CD4-positive, alpha-beta T cell treated with Interleukin-6 at 100 ng/mL for 8 hours (primary cell): ENCODE measurements at places on chromosomes 5 and 9.

DNA sequence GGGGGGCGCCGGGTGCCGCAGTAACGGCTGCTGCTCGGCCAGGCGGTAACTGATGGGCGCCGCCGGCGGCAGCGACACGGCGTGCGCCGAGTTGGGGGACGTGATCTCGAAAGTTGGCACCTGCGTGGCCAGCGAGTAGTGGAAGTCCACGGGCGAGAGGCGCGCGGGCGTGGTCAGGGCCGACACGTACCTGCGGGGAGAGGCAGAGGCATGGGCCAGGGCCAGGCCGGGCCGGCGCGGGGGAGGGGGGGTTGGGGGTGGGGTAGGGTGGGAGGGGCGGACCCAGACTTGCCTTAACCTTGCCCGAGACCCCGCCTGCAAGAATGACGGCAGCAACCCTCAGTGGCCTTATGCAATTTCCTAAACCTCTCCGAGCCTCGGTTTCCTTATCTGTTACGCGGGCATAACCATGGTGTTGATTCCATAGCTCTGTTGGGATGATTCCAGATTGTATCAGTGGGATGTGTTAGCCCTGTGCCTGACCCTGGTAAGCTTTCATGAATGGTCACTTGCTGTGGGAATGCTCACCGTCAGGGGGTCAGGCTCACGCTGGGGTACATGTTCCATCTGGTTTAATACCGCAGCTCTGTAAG is 53.0 kb downstream of the PSD2 start:
- peak; percentile 30 for DNase-seq

DNA sequence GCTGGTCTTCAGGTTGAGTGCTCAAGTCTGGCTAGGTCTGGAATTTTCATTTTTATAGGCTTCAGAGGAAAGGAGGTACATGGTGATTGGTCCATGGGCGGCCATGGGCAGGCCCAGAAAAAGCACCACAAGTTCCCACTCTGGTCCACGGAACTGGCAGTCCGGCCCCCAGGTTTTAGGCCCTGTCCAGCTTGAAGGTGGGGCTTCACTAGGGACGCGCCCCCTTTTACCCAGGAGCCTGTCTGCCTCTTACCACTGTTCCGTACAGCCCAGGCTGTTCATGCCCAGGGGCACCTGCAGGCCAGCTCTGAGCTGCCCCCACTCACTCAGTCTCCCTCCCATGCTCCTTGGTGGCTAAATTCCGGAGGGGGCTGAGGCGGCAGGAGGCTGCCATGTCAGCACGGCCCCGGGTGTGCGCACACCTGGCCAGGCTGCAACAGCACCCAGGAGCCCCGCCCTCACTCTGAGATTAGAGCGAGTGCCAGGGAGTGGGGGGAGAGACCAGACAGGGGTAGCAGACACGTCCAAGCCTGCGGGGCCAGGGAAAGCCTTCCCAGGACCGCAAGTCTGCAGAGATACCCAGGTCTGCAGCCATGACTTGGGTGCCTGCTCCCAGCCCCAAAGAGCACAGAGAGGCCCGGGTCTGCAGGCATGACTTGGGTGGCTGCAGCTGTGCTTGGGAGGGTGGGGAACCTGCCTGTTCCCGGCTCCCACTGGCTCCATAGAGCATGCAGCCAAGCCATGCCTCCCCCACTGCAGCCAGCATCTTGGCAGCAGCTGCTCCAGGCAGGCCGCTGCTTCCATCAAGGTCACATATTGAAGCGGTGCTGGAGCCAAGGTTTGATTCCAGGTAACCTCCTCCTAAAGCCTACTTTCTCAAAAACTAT is 390.2 kb upstream of the SGCD start:
- DNase-seq: no peak

GRCh38 chr5:2391566-2391965 is 359.9 kb downstream of the IRX2 start:
- no peak for DNase-seq

DNA sequence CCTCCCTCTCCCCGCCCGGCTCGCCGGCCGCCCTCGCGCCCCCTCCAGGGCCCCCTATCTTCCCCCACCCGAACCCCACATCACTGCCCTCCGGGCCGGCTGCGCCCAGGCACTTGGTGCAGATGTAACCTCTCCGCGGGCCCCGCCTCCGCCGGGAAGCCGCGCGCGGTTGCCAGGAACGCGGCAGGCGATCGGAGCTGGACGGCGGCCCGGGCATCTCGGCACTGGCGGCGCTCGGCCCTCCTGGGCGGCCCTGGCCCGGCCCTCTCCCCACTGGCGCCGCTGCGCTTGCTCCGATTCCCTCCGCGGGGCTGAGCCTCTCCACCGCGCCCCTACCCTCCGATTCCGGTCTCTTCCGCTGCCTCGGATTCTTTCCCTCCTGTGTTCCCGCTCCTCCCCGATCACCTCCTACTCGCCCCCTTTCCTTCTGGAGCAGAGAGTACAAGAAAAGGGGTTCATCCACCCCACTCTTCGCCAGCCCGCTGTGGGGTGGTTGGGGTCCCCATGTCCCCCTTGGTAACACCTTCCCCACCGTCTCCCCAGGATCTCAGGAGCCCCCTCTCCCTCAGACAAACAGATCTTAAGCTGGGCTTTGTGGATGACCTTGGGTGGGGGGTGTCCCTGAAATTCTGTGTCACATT is 70.6 kb downstream of the C9orf50 start:
- no peak for DNase-seq

DNA sequence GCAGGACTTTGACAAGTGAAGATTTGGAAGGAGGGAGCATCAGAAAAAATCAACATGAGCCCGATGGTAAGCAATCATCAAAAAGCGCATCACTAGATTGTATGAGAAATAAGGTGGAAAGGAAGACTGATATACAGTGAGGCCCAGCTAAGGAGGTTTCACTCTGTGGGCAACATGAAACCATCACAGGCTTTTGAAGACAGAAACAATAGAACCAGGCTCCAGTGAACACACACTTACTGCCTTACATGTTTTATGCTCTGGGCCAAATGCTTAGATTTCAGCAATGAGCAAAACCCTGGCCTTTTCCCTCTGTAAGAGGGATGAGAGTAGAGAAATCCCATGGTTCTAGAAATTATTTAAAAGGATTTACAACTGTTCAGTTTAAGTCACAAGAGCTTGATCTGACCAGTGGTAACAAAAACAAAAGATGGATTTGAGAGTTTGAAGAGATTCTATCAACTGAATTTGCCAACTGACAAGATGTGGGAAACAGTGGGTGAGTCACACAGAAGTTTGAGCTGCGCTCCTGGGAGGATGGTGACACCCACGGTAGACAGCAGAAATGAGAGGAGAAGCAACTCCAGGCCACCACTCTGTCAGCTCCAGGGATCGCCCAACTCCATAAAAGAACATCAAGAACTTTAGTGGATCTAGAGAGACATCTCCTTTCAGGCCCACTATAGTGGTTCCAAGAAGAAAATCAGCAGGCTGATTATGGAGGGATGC is 261.8 kb downstream of the MCTP1 start:
- DNase-seq: no peak
